Iris pigment epithelial cell (primary cell): ENCODE measurements at places on chromosomes 5 and 9.

- peak; percentile 6 for DNase-seq
Measured at GRCh38 chr5:116572350-116573278, 2.0 kb downstream of the SEMA6A start.

- DNase-seq = no peak
Measured at GRCh38 chr9:120562861-120563443, 17.0 kb downstream of the CDK5RAP2 start.

- no peak for DNase-seq
Measured at GRCh38 chr9:122251351-122251750, 13.3 kb downstream of the RBM18 start.

- DNase-seq = no peak
Measured at GRCh38 chr5:26877154-26877553, 161.2 kb downstream of the CDH9 start.

DNA sequence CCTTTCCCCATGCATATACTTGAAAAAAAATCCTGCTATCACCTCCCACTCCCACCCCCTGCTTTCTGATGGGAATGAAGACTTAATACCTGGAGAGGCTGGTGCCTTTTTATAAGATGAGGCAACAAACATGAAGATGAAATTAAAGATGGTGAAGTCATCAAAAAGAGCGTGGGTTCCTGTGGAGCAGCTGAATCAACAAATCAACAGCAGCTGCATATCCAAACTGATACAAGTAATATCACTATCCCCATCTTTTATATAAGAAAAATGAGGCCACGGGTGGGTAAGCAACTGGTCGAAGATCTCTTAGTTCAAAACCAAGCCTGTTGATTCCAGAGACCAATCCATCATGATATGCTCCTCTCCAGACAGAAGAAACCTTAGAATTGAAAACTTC is 268.5 kb downstream of the ENC1 start:
- no peak for DNase-seq
